ENCODE measurements at places on chromosomes 4 and X. TPM values are rescaled to one million over a fixed set of nuclear protein-coding genes. Genes with fewer than 3 reads are reported as not detected.

The ADH1C gene
- total RNA-seq: 5.3 TPM

The AMBN gene
- total RNA-seq: 7.9 TPM

The GAGE12J gene
- total RNA-seq: not detected

The CFP gene
- 0.96 TPM for total RNA-seq

The RAB33A gene
- 18.8 TPM for total RNA-seq

The RELL1 gene
- 62.6 TPM for total RNA-seq

The CENPI gene
- 9.6 TPM for total RNA-seq

The MAPK10 gene
- 135 TPM for total RNA-seq

The CTAG2 gene
- not detected for total RNA-seq

The NDNF gene
- total RNA-seq: 6.3 TPM

The KCNIP4 gene
- total RNA-seq: 9.1 TPM

The MAGEA4 gene
- total RNA-seq: not detected

The P2RY4 gene
- 0.48 TPM for total RNA-seq

The ADH6 gene
- total RNA-seq: 16.4 TPM

The CXCL3 gene
- 7.0 TPM for total RNA-seq

The MAGEA11 gene
- total RNA-seq: not detected

The TMSB15A gene
- 25.8 TPM for total RNA-seq

The PLXNB3 gene
- total RNA-seq: 23.6 TPM

The IRF2 gene
- total RNA-seq: 12.0 TPM

The SCFD2 gene
- total RNA-seq: 26.7 TPM

The BEX3 gene
- total RNA-seq: 102 TPM

The TRIM2 gene
- 28.9 TPM for total RNA-seq
